Stimulated activated CD4-positive, alpha-beta T cell treated with anti-CD3 and anti-CD28 coated beads, Interleukin-12 subunit alpha, Interleukin-12 subunit beta, amount 100 ng/mL, for 24 hours (primary cell): ENCODE measurements at places on chromosomes 7 and 10.

DNA sequence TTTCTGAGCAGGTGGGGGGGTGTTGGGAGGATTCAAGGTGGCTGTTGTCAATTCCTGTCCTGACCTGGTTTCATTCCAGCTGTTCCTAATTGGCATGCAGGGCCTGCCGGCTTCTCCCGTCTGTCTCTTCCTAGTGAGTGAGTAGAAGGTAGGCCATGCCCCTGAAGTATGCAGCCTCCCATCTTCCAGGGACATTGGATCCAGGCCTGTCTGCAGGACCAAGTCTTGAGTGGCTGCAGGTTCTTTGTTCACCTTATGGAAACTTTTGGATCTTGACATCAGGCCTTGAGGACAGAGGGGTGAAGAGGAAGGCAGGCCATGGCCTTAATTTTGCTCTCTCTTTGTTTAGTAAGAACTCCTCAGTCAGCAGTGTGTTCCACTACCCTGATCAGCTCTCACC is 131.8 kb downstream of the SH2D4B start:
- no peak for DNase-seq

- no peak for DNase-seq
These were observed 215.8 kb downstream of the PTPRN2 start for GRCh38 chr7:158371856-158372255.

DNA sequence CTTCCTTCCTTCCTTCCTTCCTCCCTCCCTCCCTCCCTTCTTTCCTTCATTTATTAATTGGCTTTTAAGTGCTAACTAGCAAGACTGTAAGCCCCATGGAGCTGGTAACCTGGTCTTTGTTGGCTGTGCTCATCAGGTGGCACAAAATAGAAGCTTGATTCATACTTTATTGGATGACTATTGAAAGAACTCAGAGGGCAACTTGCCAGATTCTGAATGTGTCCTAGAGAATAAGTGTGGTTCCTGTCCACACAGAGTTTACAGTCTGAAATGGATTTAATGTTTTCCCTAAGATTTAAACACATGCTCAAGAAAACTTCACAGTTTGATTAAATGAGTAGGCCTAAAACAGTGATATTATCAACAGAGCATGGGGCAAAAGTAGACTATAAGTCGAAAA is 3.1 kb upstream of the CACNB2 start:
- DNase-seq: no peak

GRCh38 chr7:70774950-70775527 is 356.9 kb upstream of the GALNT17 start:
- DNase-seq: no peak

- DNase-seq: no peak
These were observed 158.1 kb downstream of the AGMO start for GRCh38 chr7:15403751-15404150.

DNA sequence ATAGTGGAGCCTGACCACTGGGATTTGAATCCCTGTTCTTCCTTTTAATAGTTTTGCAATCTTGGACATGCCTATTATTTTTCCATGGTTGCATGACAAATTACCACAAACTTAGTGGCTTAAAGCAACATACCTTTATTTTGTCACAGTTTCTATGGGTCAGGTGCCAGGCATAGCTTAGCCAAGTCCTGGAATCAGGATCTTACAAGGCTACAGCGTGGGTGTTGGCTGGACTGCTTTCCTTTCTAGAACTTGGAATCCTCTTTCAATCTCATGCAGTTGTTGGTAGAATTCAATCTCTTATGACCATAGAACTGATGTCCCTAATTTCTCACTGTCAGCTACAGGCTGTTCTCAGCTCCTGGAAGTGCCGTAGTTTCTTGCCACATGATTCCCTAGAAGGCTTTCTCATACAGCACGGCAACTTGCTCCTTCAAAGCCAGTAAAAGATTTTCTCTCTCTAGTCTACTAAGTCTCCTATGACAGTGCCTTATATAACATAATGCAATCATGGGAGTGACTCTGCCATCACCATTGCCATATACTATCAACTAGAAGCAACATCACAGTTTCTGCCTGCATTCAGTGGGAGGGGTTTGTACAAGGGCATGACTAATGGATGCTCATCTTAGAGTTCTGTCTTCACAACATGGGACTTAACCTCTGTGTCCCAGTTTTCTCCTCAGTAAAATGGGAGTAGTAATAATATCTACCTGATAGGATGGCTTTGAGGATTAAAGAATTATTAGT is 243.4 kb upstream of the FZD1 start:
- DNase-seq: no peak

GRCh38 chr7:8982338-8982992 is 549.1 kb downstream of the NXPH1 start:
- no peak for DNase-seq

DNA sequence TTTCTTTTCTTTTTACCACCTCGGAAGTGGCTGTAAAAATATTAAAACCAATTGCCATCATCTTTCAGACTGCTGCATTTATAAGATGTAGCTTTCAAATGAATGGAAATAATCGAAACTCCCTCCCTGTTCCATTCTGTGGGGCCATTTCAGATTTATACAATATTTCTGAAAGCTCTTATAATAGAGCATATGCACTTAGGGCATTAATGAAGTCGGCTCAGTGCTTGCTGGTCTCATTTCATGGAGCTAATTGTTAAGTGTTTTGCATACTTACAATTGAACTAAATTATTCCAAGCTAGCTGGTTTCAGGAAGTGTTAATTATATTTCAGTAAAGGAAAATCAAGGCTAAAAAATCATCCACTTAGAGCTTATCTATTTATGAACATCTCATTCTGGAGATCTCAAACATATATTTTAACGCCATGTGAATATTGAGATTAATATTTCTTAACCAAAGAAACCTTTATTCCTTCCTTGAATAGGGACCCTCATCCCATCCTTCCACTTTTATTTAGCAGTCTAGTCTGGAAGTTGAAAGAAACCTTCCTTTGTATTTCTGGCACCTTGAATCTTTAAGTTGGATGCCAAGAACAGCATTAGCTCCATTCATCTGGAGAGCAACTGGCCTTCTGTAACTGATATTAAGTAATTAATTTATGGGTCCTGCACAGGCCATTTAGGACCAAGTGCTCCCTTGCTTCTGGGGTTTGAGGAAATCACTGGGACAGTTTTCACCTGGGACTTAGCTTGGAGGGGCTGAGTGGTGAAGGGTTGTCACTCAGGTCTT is 45.1 kb downstream of the RPS24 start:
- no peak for DNase-seq

GRCh38 chr7:1706721-1707613 is 36.9 kb downstream of the ELFN1 start:
- DNase-seq: no peak

DNA sequence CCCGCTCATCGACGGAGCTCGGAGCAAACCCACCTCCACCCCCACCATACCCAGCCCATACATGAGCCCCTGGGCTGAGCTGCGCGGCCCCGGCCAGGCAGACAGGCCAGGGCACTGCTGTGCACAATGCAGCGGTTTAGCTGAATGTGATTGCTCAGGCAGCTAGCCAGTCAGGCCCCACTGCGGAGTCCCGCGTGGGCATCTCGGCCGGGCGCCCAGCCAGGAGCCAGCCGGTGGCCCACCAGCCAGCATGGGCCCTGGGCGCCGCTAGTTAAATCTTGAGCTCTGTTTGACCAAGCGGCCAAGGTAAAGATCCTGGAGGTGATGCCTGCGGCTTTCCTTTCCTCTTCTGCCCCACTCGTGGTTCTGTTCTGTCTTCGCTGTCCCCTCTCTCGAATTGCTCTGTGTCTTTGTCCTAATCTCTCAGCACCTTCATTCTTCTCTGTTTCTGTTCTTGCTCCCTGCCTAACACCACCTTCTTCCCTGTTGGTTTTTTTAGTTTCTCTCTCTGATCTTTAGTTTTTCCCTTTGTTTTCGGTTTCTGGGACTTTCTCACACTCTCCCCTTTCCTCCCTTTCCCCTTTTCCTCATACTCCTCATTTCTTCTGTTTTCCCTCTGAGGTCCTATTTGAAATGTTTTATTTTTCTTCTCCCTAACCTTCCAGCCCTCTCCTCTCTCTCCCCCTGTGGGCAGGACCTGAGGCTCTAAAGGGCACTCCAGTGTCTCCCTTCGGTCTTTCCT is 6.6 kb downstream of the UFSP1 start:
- DNase-seq: no peak

DNA sequence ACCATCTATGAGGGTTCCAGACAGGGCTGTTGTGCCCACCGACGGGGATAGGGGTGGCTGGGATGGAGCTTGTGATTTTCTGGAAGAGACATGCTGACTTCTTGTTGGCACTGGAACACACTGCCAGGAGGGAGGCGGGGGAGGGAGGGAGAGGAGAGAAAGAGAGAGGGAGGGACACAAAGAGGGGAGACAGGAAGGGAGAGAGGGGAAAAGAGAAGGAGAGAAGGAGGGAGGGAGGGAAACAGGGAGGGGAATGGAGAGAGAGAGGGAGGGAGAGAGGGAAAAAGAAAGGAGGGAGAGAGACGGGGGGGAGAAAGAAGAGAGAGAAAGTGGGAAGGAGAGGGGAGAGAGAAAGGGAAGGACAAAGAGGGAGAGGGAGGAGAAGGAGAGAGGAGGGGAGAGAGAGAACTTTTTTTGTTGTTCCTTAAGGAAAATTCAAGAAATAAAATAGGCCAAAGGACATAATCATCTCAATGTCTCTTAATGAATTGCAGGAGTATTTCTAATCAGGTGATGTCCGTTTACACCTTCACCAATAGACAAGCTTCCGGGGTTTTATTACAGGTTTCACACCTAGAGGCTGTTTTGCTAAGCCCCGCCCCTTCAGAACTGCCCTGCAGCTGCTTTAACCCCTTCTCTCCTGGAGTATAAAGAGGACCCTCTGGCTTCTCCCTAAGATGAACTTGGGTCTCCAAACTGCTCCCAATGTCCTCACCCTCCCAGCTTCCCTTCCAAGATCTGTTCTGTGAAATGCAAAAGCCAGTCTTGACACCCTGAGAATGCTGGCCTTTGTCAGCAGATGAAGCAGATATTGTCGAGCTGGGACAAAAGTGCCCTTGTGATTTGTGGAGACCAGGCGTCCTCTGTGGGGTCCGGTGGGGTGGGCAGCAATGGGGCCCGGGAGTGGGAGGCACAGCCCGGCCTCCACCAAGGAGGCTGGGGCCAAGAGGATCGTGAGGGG is 82.0 kb upstream of the GTF2IRD1 start:
- DNase-seq: no peak

DNA sequence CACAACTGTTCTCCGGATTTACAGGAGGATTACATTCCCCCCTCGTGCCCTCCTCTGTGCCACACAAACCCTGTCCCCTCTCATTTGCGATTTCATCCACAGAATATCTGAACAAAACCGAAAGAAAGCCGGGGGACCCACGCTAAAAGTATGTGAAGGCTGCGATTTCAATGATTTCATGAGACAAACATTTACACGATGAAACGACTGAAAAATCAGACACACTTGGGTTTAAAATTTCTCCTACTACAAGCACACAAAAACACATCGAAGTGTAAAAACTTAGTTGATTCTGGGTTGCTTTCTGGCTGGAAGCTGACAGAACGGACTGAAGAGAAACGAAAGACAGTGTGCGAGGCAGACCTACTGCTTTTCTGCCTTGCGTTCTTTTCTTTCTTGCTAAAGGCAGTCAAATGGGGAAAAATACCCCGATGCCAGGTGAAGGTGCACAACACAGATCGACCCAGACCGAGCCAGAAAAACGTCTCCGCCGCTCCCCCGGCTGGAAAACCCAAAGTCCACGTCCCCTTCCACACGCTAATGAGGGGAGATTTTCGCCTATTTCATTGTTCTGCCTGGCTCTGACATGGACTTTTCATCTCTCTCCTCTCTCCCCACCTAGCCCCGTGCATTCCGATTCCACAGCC is 1.2 kb downstream of the HIPK2 start:
- DNase-seq: no peak

DNA sequence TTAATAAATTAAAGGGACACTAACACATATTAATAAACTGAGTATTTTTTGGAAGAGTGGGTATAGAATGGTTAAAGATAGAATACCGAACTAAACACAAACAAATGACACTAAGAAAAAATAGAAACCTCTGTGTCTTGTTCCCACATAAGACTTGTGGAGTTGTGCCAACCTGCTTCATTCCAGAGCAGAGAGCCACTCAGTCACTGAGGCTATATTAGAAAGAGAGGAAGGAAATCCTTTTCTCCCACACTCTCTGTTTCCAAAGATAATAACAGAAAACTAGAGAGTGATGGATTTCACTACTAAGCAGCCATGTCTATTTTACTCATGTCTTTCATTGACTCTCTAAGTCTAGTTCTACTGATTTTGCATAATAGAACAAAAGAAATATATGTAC is 26.0 kb downstream of the CTNNA3 start:
- no peak for DNase-seq

DNA sequence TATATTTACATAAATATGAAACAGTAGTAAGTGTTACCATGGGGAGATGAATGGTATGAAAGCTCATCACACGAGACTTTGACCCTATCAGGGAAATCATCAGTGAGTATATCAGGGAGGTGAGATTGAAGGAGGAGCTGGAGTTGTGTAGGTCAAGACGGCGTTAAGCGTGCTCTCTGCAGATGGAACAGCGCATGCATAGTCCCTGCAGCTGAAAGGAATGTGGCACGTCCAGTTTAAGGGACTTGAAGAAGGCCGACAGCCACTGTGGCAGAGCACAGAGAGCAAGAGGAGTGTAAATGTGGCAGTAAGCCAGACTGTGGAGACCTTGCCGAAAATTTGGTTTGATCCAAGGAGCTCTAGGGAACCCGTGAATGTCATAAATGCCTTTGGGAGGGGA is 38.9 kb downstream of the POU6F2 start:
- DNase-seq: no peak

- peak; percentile 45 for DNase-seq
These were observed 93.3 kb downstream of the FAM53B start for GRCh38 chr10:124650820-124651401.

DNA sequence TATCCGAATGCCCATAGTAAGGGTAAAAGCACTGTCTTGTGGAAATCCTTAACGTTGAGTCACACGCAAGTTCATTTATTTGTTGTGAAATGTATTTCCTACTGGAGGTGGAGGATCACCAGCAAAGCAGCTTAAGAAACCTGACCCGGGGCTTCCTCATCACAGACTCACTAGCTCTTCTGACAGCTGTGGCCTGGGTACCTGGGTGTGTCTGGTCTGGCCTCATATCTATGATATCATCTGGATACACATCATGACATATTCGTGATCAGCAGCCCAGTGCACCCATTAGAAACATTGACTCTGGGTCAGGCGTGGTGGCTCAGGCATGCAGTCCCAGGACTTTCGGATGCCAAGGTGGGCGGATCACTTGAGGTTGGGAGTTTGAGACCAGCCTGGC is 8.8 kb downstream of the DRGX start:
- no peak for DNase-seq

DNA sequence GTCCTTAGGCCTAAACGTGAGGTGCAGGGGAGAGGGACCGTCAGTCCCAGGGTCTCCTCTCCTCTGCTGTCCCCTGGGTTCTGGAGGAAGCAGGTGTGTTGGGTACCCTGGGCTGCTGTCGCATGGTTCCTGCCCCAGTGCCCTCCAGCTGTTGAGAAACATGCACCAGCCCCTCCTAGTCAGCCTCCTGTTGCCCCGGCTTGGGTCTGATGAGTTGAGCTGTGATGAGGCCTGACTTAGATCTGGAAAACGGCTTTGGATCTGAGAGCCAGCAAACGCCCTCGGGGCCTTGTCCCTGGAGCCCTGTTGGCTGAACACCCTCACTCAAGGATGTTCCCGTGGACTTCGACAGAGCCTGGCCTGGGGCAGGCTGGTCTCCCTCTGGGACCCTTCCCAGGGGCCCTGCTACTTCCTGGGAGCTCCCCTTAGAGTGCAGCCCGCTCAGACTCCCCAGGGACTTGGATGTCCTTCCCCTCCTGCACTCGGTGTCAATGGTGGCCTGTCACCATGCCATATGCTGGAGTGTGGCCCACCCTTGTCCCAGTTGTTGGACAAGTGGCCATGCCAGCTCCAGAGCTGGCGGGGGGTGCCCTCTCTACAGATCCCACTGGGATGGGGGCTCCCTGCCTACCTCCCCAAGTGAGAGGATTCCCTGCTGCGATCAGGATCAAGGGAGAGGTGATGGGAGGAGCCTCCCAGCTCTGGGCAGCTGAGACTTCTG is 12.3 kb downstream of the ZNF316 start:
- DNase-seq: no peak
